ENCODE measurements at places on chromosomes 5 and 9.

DNA sequence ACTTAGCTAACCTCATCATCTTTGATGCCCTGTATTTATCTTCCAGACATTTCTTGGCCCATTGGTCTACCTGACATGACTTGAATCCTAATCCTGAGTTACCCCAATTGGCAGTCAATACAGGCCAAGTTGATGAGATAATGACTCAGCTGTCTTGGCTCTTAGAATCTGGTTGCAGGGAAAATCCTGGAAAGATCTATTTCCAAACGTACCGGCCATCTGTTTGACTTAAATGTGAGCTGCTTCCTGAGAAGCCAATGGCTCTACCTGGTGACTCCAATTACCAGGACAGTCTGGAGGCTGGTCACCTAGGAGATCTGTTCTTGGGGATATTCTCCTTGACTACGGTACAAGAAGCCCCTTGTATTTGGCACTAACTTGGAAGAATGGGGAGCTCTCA is 475.2 kb upstream of the BRINP1 start:
- no peak for DNase-seq

DNA sequence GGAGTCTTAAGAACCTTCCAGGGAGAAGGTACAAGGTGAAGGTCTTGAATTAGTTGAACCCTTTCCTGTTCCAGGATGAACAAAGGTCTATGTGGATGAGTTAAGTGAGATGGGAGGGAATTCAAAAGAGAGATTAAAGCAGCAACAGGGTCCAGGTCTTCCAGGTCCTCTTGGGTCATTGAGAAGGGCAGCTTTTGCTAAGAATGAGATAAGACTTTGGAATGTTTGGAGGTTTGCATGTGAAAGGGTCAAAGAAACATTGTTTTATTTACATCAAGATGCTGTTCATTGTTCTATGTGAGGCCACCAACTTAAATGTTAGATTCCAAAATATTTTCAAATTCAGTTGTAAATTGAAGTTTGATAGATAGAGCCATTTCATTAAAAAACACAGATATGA is 463.9 kb downstream of the ANXA1 start:
- DNase-seq, result no peak

DNA sequence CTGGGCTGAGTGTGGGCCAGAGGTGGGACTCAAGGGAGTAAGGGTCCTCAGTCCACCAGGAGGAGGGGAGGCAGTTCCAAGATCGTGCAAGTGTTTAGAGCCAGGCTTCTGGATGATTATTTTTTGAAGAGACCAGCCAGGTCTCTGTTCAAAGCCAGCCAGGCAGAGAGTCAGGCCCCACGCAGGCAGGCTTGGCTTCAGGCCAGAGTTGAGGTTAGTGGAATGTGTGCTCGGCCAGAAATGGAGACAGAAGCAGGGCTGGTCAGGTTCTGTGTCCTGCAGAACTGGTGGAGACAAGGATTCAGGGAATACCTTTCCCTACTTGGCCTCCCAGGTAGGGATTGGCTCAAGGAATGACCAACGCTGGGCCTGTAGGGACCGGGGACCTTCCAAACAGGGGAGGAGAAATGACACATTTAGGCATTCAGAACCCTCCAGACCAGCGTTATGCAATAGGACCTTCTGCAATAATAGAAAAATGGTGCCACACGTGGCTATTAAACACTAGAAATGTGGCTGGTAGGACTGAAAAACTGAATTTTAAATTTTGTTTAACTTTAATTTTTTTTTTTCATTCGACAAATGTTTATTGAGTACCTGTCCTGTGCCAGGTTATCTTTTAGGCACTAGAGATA is 106.2 kb downstream of the CMYA5 start:
- no peak for DNase-seq

GRCh38 chr5:24789611-24790351 is 145.0 kb upstream of the CDH10 start:
- no peak for DNase-seq

GRCh38 chr9:116112236-116112635 is 41.4 kb upstream of the PAPPA start:
- DNase-seq, result no peak

- no peak for DNase-seq
Observed at GRCh38 chr5:61059499-61059898, 102.8 kb downstream of the SMIM15 start.
